Large intestine (tissue), 12 donors: ENCODE measurements at places on chromosomes 5 and 9. TPM values are rescaled to one million over a fixed set of nuclear protein-coding genes. Genes with fewer than 3 reads are reported as not detected.

The ZNF300 gene
- polyA plus RNA-seq: 13.7 TPM

DNA sequence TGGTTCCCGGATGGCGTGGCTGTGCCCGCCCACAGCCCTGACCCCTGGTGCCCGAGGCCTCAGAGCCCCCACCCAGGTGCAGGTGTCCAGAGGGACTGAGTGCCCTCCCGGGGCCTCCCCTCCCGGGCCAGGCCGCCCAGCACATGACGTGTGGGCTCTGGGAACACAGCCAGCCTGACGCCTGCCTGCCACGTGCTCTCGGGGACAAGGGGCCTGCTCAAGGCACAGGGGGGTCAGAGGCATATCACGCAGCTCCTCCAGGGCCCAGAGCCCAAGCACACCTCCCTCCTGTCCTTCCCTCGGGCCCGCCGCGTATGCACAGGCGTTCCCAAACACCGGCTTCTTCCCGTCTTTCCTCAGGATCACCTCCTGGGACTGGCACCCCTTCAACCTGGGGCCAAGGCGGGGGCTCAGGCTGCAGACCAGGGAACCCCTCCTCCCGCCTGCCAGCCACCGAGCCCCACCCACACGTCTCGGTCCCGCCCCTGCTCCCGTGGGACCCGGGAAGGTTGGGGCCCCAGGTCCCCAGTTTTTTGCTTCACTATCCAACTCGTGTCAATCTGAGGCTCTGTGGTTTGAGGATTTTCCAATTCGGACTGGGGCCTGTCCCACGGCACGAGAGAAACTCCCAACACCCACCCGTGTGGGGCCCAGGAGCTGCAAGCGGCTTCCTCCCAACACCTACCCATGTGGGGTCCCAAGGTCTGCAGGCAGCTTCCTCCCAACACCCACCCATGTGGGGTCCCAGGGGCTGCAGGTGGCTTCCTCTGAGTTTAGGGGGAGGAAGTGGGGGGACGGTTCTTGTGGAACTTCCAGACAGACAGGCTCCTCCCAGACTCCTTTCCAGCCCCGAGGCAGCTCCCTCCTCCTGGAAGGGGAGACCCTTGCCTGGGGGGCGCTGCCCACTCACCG, 1.5 kb downstream of the LCN10 start:
- peaks cover 24% of the 10 kb centered on the region for H3K27me3 ChIP-seq
- DNase-seq: peak; percentile 92
- peak overlapping the region; percentile 14 for H3K4me3 ChIP-seq

The NR4A3 gene
- 1.4 TPM for polyA plus RNA-seq

The PHYHD1 gene
- 19.0 TPM for polyA plus RNA-seq

GRCh38 chr5:169050636-169051035, 250.3 kb downstream of the SLIT3 start:
- H3K27ac ChIP-seq: no peak overlapping the region
- no peak for DNase-seq
- no peak overlapping the region for H3K4me3 ChIP-seq

GRCh38 chr9:34106110-34106509, 20.4 kb downstream of the DCAF12 start:
- no peak for DNase-seq
- no peak overlapping the region for H3K4me3 ChIP-seq
- H3K27ac ChIP-seq: no peak overlapping the region
- no peaks in the 10 kb centered on the region for H3K27me3 ChIP-seq
- no peaks in the 10 kb centered on the region for H3K4me1 ChIP-seq

GRCh38 chr5:147426640-147427327, 83.1 kb downstream of the DPYSL3 start:
- H3K4me3 ChIP-seq: no peak overlapping the region
- no peaks in the 10 kb centered on the region for H3K27me3 ChIP-seq
- DNase-seq: no peak

The BARHL1 gene
- 0.01 TPM for polyA plus RNA-seq

DNA sequence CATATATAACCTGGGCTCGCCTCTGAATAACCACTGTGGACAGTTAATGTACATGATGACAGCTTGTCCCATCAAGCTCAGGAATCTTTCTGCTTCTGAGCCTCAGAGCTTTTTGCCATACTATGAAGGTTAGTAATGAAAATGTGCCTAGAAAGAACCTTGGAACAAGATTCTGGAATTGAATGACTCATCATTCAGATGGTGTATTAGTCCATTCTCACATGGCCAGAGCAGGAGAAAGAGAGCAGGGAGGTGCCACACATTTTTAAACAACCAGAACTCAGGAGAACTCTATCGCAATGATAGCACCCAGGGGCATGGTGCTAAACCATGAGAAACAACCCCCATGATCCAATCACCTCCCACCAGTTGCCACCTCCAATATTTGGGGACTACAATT, 542.1 kb downstream of the PRR16 start:
- no peak overlapping the region for H3K27ac ChIP-seq
- H3K27me3 ChIP-seq: no peaks in the 10 kb centered on the region
- H3K4me1 ChIP-seq: no peaks in the 10 kb centered on the region

The NMRK1 gene
- 39.8 TPM for polyA plus RNA-seq

The GABRP gene
- 0.13 TPM for polyA plus RNA-seq

DNA sequence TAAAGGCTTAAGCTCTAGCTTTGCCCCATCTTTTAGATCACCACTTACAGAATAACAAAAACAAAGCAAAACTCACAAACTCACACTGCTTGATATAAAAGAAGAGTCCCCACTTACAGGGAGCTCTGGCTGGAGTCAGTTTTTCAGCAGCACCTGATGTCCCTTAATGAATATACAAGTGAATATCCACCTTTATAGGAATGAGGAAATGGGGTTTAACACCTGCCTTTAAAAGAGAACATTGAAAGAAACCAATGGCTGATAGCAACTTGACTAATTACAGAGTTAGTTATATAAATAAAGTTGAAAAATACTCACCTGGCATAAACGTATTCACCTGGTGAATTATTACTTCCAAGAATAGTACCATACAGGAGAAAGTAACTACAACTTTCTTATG, 20.7 kb upstream of the PURA start:
- H3K27me3 ChIP-seq: peaks cover 7% of the 10 kb centered on the region
- H3K36me3 ChIP-seq: no peaks in the 10 kb centered on the region
- H3K4me1 ChIP-seq: no peaks in the 10 kb centered on the region
- no peak overlapping the region for H3K27ac ChIP-seq

- H3K36me3 ChIP-seq: no peaks in the 10 kb centered on the region
- no peak for DNase-seq
- H3K27ac ChIP-seq: no peak overlapping the region
- H3K4me1 ChIP-seq: no peaks in the 10 kb centered on the region
Observed at GRCh38 chr9:99189887-99190596, 31.7 kb downstream of the ALG2 start.
